MCF 10A (cell line): ENCODE measurements at places on chromosomes 3 and 15.

DNA sequence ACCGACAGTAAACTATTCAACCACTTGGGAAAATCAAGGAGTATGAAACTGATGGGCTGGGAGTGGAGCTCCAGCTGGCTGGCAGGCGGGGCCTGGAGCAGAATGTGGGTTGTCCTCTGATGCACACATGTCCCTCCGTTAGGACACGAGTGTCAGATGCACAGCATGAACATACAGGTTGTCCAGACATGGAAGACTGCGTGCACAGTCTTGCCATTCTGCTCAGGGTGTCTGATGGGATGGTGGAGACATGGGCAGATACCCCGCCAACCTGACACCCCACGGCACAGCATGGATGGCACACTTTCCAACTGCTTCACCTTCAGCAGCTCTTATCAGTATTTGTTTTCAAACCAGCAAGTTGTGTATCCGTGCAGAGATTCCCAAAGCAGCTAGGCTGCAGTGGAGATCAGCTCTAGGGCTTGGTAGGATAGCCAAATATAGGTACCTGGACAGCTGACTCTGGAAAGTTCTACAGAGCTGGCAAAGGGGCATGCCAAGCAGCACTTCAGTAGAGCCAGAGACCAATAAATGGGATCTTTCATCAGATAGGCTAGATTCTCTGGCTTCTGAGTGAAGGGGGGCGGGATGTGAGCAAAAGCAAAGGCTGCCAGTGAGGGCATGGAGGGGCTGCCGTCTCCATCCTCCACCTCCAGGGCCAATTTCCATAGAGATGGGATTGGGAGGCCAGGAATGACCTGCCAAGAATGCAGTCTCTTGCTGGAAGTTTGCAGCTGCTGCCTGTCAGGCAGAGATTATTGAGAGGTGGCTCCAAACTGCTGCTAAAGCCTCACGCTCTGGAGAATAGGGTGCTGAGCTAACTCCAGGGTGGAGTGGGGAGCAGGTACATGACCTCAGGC, 47.2 kb upstream of the KY start:
- DNase-seq = no peak

GRCh38 chr15:68389041-68389930, 42.7 kb downstream of the ITGA11 start:
- no peak for DNase-seq

GRCh38 chr3:161600173-161600572, 103.6 kb downstream of the OTOL1 start:
- DNase-seq = peak; percentile 39

GRCh38 chr3:177371888-177372287, 174.6 kb upstream of the TBL1XR1 start:
- DNase-seq = no peak

GRCh38 chr3:146117406-146118285, 43.3 kb downstream of the PLOD2 start:
- DNase-seq = peak; percentile 40

DNA sequence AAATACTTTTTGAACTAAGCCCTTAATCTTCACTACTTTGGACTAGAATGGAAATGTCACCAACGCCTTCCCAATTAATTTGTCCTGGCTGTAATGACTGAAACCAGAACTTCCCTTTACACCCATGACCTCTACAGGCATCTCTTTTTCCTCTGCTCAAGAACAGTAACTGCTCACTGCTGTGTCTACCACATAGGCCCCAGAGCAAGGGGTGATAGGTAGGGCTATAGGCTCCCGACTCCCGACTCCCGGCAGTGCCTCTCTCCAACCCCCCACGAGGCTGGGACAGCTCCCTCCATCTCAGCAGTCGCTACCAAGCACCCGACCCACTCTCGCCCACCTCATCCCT, 384 bp upstream of the LEKR1 start:
- DNase-seq = no peak

GRCh38 chr15:43283526-43283925, 16.8 kb upstream of the TGM5 start:
- DNase-seq = no peak

GRCh38 chr3:185657691-185658503, 71.8 kb downstream of the SENP2 start:
- DNase-seq = no peak
